ENCODE measurements at places on chromosomes 7 and 10.

GRCh38 chr7:36459236-36459960 is 69.7 kb downstream of the ANLN start:
- no peak for DNase-seq

- DNase-seq, result no peak
Measured at GRCh38 chr10:75895259-75895658, 463.8 kb downstream of the LRMDA start.

- no peak for DNase-seq
Measured at GRCh38 chr10:100306861-100307260, 20.4 kb upstream of the BLOC1S2 start.

DNA sequence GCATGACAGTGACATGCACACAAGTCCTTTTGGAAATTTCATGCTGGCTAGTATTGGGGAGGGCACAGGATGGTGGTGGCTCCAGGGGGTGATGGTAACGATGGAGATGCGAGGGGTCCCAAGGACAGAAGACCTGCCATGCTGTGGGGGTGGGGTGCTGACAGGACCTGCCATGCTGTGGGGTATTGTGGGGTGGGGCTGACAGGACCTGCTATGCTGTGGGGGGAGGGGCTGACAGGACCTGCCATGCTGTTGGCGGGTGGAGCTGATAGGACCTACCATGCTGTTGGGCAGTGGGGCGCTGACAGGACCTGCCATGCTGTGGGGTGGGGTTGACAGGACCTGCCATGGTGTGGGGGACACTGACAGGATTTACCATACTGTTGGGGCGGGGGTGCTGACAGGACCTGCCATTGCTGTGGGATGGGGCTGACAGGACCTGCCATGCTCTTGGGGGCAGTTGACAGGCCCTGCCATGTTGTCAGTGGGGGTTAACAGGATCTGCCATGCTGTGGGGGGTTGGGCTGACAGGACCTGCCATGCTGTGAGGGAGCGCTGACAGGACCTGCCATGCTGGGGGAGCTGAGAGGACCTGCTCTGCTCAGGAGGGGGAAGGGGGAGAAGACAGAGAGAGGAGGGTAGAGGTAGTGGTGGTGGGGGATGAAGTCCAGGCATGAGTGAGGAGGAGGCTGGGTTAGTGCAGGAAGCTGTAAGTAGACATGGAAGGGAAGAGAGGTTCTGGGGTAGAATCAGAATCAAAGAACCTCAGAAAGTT is 36.2 kb upstream of the RET start:
- DNase-seq, result no peak

DNA sequence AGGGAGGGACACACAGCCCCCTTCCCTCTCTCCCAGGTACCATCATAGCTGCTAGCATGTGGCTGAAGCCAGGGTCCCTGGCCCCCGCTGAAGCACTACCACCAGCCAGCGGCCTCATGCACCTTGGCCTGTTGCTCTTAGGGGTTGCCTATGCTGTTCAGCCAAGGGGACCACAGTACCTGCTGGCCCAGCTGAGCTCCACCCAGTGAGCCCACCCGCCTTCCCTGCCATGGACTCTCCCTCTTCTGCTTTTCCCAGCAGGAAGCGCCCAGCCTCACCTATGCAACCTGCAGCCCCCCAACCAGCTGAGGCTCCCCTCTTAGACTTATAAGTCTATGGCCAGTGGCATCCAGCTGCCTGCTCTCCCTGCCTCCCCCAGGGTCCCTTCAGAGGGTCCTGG is 8.7 kb upstream of the MTPAP start:
- no peak for DNase-seq

- no peak for DNase-seq
Measured at GRCh38 chr7:17631061-17631460, 309.2 kb downstream of the SNX13 start.

DNA sequence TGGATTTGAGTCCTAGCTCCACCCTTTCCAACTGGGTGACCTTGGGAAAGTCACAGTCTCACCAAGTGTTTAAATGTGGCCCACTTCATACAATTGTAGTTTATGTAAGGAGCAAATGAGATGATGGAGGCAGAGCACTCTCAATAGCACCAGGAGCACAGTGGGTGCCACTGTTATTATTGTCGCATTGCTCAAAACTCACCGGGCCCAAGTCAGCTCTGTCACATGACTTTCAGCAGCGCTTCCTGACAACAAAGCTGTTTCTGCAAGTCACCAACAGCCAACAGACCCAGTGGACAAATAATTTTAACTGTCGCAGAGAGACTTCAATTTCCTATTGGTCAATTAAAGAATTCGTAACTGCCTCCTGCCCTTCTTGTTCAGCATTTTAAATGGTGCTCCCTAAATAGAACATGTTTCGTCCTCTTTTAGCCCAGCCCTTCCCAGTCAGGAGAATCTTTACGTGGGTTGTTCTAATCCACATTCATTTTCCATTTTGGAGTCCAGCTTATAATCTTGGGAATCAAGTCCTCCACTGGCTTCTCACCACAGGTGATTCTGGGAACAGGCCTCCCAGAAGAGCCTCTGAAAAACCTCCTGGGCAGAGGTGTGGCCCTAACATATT is 415.6 kb upstream of the NPVF start:
- no peak for DNase-seq

DNA sequence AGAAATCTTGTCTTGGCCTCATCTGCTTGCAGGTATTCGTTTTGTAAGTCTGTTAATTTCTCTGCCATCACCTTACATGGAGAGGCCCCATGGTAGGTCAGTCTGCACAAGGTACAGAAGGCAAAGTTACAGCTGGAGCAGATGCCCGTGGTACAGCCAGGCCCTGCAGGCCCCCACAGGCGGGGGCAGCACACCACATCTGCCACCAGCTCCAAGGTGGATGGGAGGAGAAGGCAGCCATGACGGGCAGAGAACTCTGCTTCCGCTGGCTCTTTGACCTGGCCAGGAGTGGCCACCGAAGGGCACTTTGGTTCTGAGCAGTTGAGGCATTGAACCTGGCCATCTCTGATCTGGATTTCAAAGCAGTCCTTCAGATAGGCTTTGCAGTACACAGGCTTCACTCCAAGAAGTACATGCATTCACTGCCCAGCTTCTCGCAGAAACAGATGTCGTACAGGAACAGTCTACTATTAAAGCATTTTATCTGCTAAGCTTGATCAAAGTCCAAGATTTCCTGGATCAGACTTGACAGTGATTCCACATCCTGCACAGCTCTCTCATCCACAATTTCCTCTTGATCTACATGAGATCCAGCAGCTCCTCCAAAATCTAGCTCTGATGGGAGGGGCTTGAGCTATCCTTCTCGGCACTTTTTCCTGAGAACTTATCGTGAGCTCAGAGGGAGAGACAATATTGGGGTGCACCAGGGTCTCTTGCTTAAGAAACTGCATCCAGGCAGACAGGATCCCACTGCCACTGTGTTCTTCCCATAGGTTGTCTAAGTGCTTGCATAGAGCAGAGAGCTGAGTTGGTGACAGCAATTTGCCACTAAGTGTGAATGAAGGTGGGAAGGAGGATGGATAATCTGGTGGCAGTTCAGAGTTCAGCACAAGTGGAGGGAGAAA is 120.7 kb downstream of the TRRAP start:
- DNase-seq, result no peak

DNA sequence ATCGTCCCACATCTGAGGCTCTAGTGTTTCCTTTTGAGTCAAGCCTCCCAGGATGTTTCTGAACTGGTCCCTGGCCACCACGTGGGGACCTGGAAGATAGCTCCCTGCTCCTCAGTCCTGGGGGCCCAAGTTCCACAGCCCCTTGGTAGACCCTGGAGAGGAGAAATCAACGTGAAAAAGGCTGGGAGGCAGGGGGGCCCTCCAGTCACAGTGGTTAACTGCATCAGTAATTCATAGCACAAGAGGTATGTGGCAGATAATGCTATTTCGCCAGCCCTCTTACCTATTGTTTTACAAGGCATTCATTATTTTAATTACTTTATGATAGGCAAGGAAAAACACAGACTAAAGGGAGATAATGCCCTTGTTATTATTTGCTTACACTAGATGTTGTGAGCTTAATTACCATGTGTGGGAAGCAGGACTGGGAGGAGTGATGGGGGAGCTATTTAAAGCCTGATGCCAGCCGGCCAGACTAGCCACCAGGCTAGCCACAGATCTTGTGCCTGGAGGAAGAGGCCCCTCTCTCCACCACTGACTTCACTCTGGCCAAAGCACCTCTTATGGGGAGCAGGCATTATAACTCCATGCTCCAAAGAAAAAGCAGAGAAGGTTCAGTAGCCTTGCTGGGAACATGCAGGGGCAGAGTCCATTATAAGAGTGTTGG is 230.7 kb downstream of the KCNMA1 start:
- DNase-seq, result no peak

- DNase-seq, result no peak
Measured at GRCh38 chr7:116465125-116465524, 34.4 kb upstream of the CAV2 start.

DNA sequence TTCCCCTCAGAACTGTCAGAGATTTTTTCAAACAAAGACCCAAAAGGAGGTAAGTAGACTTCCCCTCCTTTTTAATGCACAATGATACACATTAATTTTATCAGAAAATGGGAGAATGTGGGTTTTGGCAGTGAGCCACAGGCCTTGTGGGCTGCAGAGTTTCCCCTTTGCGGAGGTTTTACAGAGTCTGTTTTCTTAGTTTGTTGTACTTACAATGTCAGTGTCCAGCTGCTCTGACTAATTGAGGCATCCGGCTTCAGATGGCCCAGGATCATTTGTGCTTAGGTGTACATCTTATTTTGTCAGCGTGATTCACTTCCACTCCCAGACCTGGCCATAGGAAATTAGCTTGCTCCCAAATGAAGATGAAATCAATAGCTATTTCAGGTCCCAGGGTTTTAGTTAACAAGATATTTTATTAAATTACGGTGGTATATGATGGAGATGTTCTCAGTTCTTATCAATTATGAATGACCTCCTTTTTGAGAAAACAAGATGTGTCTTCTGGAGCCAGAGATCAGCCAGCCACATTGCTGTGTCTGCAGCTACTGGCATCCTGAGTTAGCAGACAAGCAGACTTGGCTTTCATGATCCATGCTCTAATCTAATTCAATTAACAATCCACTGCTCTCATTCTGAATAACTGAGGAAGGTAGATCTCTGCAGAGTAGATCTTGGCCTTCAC is 1086.6 kb upstream of the SORCS1 start:
- no peak for DNase-seq

Data from fibroblast of skin of abdomen (primary cell).